T-cell (primary cell): ENCODE measurements at places on chromosomes 7 and 10.

DNA sequence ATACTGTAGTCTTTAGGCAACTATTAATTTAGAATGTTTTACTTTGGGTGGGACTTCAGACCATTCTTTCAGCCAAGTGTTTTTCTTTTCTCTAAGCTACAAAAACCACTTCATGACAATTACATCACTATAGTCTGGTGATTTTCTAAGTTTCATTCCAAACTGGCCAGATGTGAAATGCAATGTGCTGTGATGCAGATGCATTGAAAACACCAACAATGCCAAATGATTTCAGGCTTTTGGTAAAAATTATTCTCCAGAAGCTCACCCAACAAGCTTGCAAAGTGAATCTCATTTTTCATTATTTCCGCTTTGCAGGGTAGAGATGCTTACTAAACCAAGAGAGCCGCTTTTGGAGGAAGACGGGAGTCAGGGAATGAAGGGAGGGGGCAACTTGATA lies 118.4 kb upstream of the ANK3 start:
- H3K4me3 ChIP-seq, result no peak overlapping the region
- H3K27me3 ChIP-seq, result no peaks in the 10 kb centered on the region
- H3K27ac ChIP-seq, result no peak overlapping the region
- H3K4me1 ChIP-seq, result no peaks in the 10 kb centered on the region
- H3K36me3 ChIP-seq, result no peaks in the 10 kb centered on the region
- DNase-seq, result no peak

GRCh38 chr7:63030061-63030460 lies 968.6 kb upstream of the ZNF722 start:
- no peaks in the 10 kb centered on the region for H3K4me1 ChIP-seq
- no peak for DNase-seq
- H3K36me3 ChIP-seq, result no peaks in the 10 kb centered on the region
- H3K27ac ChIP-seq, result no peak overlapping the region

- no peak for DNase-seq
- H3K36me3 ChIP-seq, result no peaks in the 10 kb centered on the region
- no peak overlapping the region for H3K4me3 ChIP-seq
- H3K4me1 ChIP-seq, result no peaks in the 10 kb centered on the region
Observed at GRCh38 chr10:77965294-77965693, 38.7 kb upstream of the DLG5 start.

DNA sequence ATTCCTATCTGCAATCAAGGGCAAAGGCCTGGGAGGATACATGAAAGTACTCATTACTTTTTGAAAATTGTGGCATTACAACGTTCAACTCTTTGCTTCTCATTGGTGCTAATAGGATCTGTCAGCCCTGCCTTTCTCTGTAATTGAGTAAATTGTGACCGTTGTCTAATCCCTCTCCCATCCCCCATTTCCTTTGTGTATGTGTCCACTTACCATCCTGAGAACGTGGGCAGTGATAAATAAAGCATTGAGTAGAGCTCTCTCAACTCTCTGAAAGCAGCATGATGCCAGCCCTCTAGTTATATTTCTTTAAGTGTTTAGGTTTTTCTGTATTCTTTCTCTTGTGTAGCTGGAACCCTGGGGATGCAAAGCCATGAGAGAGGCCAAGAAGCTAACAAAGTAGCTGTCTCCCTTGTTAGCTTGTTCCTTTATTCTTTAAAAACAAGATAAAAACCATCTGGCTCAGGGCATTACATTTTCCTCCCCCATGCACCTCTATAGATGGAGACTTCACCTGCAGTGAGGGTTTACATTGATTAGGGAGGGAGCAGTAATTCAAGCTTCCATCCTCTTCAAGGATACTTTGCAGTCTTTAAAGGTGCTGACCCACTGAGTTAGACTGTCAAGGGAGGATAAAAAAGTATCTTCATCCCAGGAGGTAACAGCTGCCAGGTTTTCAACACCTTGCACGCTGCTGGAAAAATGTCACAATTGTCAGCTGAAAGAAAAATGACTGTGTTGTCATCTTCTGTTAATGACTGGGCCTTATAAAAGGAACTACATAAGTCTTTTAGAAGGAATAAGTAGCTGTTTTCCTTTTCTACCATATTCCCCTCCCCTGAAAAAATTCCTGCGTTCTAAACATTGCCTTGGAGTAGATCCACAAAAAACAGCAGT lies 112.3 kb downstream of the BTRC start:
- H3K4me1 ChIP-seq, result no peaks in the 10 kb centered on the region
- no peaks in the 10 kb centered on the region for H3K36me3 ChIP-seq
- no peaks in the 10 kb centered on the region for H3K27me3 ChIP-seq
- no peak for DNase-seq
- H3K4me3 ChIP-seq, result no peak overlapping the region

DNA sequence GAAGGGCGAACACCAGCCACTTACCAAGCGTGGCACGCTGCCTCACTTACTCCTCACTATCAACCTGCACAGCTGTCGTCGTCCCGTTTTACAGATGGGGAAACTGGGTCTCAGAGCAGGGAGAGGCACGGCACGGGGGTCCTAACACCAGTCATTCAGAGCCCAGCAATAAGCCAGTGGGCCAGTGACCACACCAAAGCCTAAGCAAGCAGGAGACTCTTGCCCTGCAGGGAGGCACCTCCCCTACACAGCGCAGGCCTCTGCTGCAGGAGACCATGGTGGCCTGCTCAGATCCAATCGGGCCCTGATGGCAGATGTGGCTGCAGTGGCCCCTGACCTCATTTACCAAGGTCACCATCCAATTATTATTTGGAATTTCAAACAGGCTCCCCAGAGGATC lies 4.8 kb downstream of the SLIT1 start:
- H3K36me3 ChIP-seq, result no peaks in the 10 kb centered on the region
- H3K27me3 ChIP-seq, result peaks cover 13% of the 10 kb centered on the region
- H3K4me1 ChIP-seq, result peaks cover 6% of the 10 kb centered on the region

GRCh38 chr7:93178213-93178612 lies 30.0 kb upstream of the SAMD9L start:
- no peak overlapping the region for H3K27ac ChIP-seq
- H3K4me3 ChIP-seq, result no peak overlapping the region
- DNase-seq, result no peak
- H3K27me3 ChIP-seq, result peaks cover 2% of the 10 kb centered on the region
- no peaks in the 10 kb centered on the region for H3K4me1 ChIP-seq

DNA sequence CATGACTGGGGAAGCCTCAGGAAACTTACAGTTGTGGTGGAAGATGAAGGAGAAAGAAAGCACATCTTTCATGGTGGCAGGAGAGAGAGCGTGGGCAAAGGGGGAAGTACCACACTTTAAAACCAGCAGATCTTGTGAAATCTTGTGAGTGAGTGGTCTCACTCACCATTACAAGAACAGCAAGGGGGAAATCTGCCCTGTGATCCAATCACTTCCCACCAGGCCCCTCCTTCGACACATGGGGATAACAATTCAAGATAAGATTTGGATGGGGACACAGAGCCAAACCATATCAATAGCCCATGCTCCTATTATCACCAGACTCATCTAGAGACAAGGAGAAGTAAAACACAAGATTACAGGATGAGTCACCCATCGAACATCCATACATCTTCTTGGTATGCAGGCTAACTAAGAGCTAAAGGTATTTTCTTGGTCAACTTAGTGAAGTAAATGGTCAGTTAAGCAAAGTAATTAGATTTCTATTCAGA lies 55.3 kb upstream of the YAE1 start:
- no peak overlapping the region for H3K27ac ChIP-seq
- H3K36me3 ChIP-seq, result no peaks in the 10 kb centered on the region
- DNase-seq, result no peak
- H3K4me1 ChIP-seq, result peaks cover 3% of the 10 kb centered on the region
- H3K27me3 ChIP-seq, result peaks cover 5% of the 10 kb centered on the region

DNA sequence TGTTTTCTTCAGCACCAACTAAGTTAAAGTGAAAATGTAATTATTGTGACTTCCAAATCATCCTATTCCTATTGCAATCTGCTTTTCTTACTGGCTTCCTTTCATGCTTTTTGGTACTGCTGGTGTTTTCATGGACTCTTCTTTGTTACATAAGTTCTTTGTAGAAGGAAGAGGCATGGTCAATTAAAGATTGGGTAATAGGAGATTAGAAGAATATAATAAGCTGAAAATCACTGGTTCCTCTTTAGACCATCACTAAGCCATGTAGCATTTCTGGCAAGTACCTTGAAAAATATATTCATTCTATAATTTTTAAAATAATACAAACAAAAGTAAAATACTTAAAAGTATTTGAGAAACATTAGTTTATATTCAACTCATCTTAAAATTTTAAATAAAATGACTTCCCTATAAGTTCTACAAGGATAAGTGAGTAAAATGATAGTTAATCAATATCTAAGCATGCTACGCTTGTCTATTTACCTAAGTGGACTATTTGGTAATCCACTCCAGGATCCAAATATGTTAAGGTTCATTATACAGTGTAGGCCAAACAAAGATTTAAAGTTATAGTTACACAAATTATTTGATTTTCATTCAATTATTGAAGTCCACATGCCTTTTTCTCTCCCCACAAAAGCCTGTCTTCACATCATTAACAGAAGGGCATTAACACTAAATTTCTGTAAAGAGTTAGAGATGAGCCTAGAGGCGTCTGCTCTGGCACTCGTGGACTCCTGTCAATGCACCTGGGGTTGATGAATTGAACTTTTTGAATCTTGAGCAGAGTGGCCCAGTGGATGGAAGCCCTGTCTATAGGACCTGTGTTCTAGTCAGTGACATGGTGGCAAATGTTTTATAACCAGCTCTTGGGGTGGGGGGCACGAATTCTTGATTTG lies 408.1 kb downstream of the INHBA start:
- no peaks in the 10 kb centered on the region for H3K36me3 ChIP-seq
- no peak overlapping the region for H3K4me3 ChIP-seq
- H3K27ac ChIP-seq, result no peak overlapping the region
- no peak for DNase-seq
- H3K4me1 ChIP-seq, result no peaks in the 10 kb centered on the region

- no peak overlapping the region for H3K27ac ChIP-seq
- DNase-seq, result no peak
- H3K4me1 ChIP-seq, result no peaks in the 10 kb centered on the region
- no peak overlapping the region for H3K4me3 ChIP-seq
- no peaks in the 10 kb centered on the region for H3K27me3 ChIP-seq
Observed at GRCh38 chr7:28939367-28939766, 18.8 kb downstream of the TRIL start.

GRCh38 chr7:157587805-157588560 lies 251.2 kb downstream of the DNAJB6 start:
- no peaks in the 10 kb centered on the region for H3K36me3 ChIP-seq
- DNase-seq, result no peak
- no peak overlapping the region for H3K4me3 ChIP-seq
- H3K4me1 ChIP-seq, result peaks cover 10% of the 10 kb centered on the region
- no peak overlapping the region for H3K27ac ChIP-seq

DNA sequence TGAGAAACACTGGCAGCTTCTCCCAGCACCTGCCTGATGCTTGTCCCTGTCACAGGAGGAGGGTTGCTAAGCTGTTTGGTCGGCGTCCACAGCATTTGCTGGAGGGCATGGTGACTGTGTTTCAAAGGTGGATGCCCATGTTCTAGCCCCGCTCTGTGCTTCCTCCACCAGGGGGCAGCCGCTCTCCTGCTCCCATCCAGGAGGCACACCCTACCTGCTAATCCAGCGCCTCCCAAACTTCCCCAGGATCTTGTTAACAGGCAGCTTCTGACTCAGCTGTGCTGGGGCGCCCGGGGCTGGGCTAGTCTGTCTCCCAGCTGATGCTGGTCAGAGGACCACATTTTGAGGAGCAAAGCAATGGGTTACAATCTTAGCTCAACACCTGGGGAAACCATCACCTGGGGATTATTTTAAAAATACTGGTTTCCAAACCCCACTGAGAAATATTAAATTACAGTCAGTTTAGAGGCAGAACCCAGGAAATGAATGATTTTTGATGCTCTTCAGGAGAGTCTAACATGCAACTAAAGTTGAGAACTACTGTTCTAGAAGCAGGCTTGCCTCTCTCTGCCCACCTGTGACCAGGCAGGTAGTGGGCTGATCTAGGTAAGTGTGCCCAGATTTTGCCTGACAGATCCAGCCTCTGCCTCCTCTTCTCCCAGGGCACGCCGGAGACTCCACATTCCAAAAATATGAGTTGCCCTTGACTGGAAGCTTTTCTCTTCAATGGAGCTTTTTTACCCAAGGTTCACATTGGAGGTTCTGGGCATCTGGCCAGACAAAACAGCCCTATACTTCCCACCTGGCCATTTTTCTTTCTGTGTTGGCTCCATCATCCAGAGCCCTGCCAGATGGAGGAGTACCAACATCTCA lies 92.7 kb upstream of the GPR26 start:
- no peak overlapping the region for H3K27ac ChIP-seq
- H3K4me1 ChIP-seq, result no peaks in the 10 kb centered on the region
- peaks cover 58% of the 10 kb centered on the region for H3K27me3 ChIP-seq
- H3K36me3 ChIP-seq, result no peaks in the 10 kb centered on the region

DNA sequence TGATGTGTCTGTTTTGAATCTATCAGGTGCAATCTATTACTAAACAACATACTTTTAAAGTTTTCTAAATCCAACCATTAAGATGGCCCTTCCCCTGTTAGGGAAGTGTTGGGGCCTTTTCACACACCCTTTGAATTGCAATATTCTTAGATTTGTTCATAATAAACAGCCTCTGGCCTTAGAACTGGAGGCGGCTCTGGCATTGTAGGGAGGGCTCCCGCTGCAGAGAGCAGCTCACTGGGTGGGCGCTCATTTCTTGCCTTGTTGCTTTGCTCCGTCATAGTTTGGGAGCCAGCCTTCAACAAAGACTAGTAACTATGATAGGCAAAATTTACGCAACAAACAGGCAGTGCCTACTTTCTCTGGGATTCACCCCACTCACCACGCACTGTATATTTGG lies 4.2 kb upstream of the HOXA10 start:
- H3K36me3 ChIP-seq, result no peaks in the 10 kb centered on the region
- H3K27ac ChIP-seq, result no peak overlapping the region
- peaks cover 30% of the 10 kb centered on the region for H3K4me1 ChIP-seq
- no peak for DNase-seq
- peaks cover 89% of the 10 kb centered on the region for H3K27me3 ChIP-seq

- H3K27ac ChIP-seq, result no peak overlapping the region
- DNase-seq, result no peak
- H3K4me1 ChIP-seq, result peaks cover 6% of the 10 kb centered on the region
- H3K36me3 ChIP-seq, result no peaks in the 10 kb centered on the region
- no peaks in the 10 kb centered on the region for H3K27me3 ChIP-seq
Observed at GRCh38 chr10:69218831-69219230, 1.3 kb upstream of the HKDC1 start.
